NCI-H1092 treated with DMSO at 0.1 percent for 48 hours (cell line): ENCODE measurements at places on chromosomes 4 and X.

DNA sequence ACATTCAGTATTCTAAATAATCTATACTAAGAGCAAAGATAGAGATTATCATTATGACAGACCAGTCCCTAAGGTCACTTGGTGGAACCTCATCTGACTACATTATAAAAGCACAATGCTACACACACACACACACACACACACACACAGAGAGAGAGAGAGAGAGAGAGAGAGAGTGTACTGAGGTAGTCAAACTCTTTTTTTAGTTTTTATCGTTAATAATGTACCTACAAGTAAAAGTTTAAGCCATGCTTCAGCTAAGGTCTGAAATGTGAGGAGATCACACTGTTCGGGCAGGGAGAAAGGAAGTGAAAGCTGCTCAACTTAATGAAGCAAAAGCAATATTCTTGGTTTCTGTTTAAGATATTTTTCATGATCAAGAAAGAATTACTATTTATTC, 75.8 kb upstream of the CCDC160 start:
- DNase-seq = no peak

GRCh38 chr4:140249351-140249750, 95.4 kb upstream of the MAML3 start:
- DNase-seq = no peak

DNA sequence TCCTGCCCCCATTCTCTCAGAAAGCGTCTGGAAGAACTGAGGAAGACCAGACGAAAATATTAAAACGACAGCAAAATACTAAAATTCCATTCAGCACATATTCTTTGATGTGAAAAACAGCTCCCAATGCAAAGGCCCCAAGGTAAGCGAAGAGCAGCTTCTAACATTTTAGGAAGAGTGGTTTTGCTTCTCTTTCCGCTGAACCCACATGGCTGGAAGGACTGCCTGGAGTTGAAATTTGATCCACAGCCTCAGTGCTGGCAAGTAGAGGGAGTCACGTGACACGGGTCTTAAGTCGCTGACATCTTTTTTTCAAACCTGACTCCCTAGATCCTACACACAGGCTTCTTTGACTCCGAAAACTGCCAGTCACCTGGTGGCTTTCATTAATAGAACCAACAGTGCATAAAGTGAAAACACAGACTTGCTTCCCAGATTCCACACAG, at the start of gene FAM13A:
TSS of gene FAM13A (minus strand) at position 233 of the 446 bp plus-strand sequence. CDS start at position 12, 221 bp downstream.
- DNase-seq = peak; percentile 92

- no peak for DNase-seq
Measured at GRCh38 chr4:19191979-19192650, 1059.6 kb upstream of the SLIT2 start.

- no peak for DNase-seq
Measured at GRCh38 chr4:99054428-99054994, 34.1 kb downstream of the ADH5 start.

GRCh38 chr4:32958586-32958985, 2238.4 kb downstream of the PCDH7 start:
- no peak for DNase-seq

DNA sequence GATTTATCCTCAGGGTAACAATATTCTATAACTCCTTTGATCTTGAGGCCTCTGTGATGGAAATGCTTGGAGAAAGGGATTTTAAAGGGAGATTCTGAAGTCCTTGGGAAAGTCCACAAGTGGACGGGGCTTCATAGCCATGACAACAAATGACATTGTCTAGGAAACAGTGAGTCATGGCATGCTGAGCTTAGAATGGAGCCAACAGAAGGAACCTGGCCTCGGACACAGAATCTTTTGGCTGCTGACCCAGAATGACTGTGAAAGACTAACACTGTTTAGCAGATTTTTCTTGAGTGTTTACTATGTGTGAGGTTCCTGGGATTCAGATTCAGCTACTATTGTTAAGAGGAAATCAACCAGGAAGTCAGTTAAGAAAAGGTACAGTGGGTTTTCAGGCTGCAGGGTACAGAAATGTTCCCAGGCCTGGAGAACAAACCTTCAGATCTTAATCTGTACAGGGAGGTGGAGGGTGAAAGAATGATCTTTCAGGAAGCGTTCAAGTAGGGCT, 18.1 kb upstream of the CXCL2 start:
- peak; percentile 35 for DNase-seq

DNA sequence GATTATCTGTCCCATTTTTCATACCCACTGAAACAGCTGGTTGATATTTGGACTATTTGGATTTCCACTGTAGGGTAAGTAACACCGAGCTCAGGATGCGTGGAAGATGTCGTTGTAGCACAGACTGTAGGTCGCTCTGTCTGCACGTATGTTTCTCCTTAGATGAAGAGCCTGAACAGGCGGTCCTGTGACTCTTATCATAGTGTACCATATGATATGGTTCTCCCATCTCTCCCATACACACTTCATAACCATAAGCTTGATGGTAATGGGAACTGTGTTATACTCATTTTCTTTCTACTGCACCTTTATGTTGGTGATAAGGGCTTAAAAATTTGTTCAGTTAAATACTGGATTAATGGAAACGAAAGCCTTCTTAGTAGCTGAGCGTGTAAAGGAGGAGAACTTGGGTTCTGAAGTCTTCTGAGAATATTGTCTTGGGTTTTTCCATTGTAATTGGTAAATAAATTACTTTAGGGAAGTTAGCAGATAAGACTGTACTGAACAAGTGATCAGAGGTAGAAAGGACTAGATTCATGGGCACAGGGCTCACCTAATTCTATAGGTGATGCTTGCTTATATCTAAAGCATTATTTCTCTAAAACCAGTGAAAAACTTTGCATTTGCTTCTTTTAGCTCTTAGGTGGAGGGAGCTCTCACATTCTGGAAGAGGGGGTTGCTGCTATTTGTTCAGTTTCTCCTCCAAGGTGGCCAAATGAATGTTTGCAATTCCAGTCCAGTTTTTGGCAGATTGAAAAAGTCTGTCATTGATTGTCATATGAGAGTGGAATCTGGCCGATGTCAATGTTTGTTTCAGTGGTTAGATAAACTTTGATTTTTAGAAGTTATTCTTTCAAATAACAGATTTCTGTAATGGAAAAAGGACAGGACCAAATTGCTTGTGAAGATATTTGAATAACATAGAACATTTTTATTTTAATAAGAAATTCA, 15.8 kb downstream of the SMAD1 start:
- DNase-seq = no peak

DNA sequence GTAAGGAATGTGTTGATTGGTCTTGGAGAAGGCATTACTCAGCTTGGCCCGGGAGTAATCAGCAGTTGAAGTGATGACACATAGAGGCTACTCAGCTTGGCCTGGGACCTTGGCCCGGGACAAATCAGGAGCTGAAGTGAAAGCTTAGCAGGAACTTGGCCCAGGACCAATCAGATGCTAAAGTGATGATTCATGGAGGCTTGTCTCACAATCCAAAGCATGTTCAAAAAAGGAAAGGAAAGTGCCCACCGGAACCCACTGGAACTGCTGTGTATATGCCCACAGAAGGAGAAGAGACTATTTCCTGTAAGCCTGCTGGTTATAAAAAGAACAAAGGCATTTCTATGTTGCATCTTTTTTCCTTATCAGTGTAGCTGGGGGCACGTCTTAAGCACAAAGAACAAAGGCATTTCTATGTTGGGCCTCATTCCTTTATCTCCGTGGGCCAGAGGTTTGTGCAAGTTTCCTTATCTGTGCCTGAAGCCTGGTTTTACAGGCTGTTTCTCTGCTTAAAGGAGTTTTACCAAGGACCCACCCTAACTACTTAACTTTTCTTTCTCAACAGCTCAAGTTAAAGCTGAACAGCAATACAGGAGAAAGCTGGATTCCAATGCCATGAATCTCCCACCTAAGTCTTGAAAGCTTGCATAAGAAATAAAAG, 1176.7 kb downstream of the NLGN4X start:
- DNase-seq = no peak

GRCh38 chr4:47741200-47741599, 96.7 kb downstream of the CORIN start:
- no peak for DNase-seq

DNA sequence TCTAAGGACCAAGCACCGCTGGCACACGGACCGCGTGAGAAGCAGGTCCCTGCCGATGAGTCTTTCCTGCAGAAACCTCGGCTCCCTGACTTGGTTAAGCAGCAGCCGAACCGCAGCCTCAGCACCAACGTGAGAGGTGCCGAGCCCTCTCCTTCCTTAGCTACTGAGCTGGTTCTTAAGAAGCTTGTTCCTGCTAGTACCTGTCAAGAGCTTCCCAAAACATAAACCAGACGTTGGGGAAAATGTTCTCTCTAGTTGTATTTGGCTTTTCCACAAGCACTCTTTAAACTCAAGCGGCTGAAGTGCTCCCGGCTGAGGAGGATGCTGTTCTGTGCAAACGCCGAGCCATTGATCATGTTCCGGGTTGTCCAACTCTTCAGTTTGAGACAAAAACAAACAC, 29.3 kb upstream of the TLR3 start:
- DNase-seq = peak; percentile 39

- no peak for DNase-seq
Measured at GRCh38 chrX:44816367-44816766, 27.5 kb upstream of the DUSP21 start.

DNA sequence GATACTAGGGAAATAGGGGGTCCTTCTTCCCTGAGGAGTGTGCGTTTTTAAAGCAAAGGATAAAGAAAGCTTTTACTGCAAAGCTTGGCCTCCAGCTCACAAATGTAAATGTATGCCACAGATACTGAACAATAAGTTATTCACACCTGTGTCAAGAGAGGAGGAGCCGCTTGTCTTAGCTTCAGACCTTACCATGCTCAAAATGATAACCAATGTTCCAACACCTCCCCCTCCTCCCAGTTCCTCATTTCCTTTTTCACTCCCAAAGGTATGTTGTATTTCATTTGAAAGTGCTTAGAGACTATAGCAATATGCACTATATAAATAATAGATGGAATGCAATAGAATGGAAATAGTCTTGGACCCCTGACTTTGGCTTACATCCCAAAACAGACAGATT, 47.0 kb upstream of the RAPGEF2 start:
- DNase-seq = no peak

GRCh38 chrX:103733017-103733416, 22.3 kb downstream of the TMEM31 start:
- no peak for DNase-seq

GRCh38 chrX:119118780-119119395, 8.7 kb downstream of the KIAA1210 start:
- DNase-seq = peak; percentile 37

- DNase-seq = no peak
Measured at GRCh38 chr4:35087218-35087617, 1157.1 kb downstream of the ARAP2 start.

DNA sequence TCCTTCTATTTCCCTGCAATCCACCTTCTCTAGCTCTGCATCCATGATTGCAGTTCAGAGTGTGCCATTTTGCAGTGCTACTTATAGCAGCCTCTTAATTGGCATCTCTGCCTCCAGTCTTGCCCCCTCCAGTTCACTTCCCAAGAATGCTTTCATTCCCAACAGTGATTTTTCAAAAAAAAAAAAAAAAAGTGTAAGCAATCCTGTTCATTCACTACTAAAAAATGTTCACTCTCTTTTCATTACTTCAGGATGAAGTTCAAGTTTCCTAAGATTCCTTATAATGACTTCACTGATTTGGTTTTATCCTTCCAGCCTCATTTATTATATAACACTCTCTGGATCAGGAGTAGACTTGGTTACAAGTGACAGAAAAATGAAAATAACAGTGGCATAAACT, 124.7 kb upstream of the LNX1 start:
- DNase-seq = no peak

DNA sequence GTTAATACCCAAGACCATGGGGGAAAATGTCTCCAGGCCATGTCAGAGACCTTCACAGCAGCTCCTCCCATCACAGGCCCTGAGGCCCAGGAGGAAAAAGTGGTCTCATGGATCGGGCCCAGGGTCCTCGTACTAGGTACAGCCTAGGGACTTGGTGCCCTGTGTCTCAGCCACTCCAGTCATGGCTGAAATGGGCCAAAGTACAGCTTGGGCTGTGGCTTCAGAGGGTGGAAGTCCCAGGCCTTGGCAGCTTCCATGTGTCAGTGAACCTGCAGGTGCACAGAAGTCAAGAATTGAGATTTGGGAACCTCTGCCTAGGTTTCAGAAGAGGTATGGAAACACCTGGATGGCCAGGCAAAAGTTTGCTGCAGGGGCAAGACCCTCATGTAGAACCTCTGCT, 27.6 kb upstream of the C4orf54 start:
- no peak for DNase-seq

- DNase-seq = no peak
Measured at GRCh38 chr4:107363125-107363524, 327.0 kb upstream of the DKK2 start.

- no peak for DNase-seq
Measured at GRCh38 chr4:132982151-132982550, 166.9 kb upstream of the PCDH10 start.

GRCh38 chr4:42268824-42269223, 116.4 kb upstream of the BEND4 start:
- no peak for DNase-seq

DNA sequence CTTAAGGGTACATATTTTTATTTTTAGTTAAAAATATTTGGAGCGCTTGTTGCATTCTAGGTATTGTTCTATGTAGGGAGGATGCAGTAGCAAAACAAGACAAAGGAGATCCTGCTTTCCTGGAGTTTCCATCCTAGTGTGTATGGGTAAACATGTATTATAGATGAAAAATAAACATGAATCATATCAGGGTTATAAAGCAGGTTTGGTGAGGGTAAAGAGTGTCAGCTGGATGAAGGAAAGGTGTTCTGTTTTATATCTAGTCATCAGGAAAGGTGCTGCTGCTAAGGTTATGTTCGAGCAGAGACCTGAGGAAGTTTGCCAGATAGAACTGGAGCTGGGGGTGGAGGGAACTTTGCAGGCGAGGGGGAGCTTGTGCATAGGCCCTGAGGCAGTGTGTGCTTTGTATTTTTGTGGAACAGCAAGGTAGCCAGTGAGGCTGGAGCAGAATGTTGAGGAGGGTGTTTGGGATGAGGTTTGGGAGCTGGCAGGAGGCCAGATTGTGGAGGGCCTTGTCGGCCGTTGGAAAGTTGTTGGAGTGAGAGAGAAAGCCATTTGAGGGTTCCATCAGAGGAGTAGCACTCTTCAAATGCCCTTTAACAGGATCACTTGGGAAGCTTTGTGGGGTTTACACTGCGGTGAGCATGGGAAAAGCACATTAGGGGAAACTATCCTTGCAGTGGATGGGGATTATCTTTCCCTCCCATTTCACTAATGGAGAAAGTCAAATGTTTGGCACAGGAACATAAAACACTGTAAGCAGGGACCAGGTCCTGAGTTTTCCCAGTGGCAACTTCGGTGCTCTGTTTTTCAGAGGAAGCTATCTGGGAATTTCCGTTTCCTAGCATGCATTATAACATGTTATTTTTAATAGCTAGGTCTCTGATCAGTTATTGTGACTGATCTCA, 35.9 kb downstream of the AFF1 start:
- DNase-seq = no peak
